ENCODE measurements at places on chromosomes 3 and 15. TPM values are rescaled to one million over a fixed set of nuclear protein-coding genes. Genes with fewer than 3 reads are reported as not detected.

- peak; percentile 26 for DNase-seq
- peak overlapping the region; percentile 98 for H3K27ac ChIP-seq
- no peaks in the 10 kb centered on the region for H3K36me3 ChIP-seq
- no peaks in the 10 kb centered on the region for H3K27me3 ChIP-seq
- H3K4me3 ChIP-seq, result peak overlapping the region; percentile 89
Measured at GRCh38 chr3:12662593-12663400, 1.1 kb downstream of the RAF1 start.

Gene IP6K1
- total RNA-seq, result 46.3 TPM

Gene UBAP1L
- total RNA-seq, result 5.8 TPM

- no peak overlapping the region for H3K4me3 ChIP-seq
- no peaks in the 10 kb centered on the region for H3K27me3 ChIP-seq
- H3K27ac ChIP-seq, result no peak overlapping the region
Measured at GRCh38 chr15:31552482-31553099, 226.0 kb downstream of the KLF13 start.

GRCh38 chr15:35533130-35534110, 12.5 kb downstream of the DPH6 start:
- H3K27ac ChIP-seq, result no peak overlapping the region
- H3K4me3 ChIP-seq, result no peak overlapping the region
- peaks cover 16% of the 10 kb centered on the region for H3K36me3 ChIP-seq

DNA sequence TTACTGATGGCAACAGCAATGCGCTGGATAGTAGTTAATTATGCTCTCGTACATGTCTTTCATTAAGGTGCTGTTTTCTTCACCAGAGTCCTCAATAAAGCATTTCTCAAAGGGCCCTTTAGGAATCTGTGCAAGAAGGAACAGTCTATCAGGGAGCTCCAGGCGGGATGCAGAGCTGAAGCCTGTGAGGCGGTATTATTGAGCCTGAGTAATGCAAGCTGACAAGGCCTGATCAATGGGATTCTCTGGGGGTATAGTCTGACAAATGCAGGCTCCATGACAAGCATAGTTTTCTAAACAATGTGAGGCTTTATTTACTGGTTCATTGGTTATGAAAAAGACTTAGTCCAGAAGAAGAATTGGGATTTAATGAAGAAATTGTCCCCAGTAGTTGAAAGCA, 530.9 kb upstream of the CBLB start:
- H3K4me1 ChIP-seq, result peaks cover 17% of the 10 kb centered on the region
- no peak overlapping the region for H3K4me3 ChIP-seq
- DNase-seq, result no peak
- H3K27ac ChIP-seq, result no peak overlapping the region

- DNase-seq, result no peak
- no peaks in the 10 kb centered on the region for H3K27me3 ChIP-seq
- H3K36me3 ChIP-seq, result no peaks in the 10 kb centered on the region
- H3K27ac ChIP-seq, result no peak overlapping the region
Measured at GRCh38 chr15:31031471-31032067, 40.1 kb upstream of the MTMR10 start.

- no peaks in the 10 kb centered on the region for H3K27me3 ChIP-seq
- H3K27ac ChIP-seq, result no peak overlapping the region
- no peaks in the 10 kb centered on the region for H3K36me3 ChIP-seq
Measured at GRCh38 chr15:27399241-27399640, 428.3 kb downstream of the GABRG3 start.

- peaks cover 4% of the 10 kb centered on the region for H3K4me1 ChIP-seq
- H3K36me3 ChIP-seq, result no peaks in the 10 kb centered on the region
- H3K27ac ChIP-seq, result peak overlapping the region; percentile 49
- peak; percentile 42 for DNase-seq
- H3K4me3 ChIP-seq, result peak overlapping the region; percentile 65
Measured at GRCh38 chr3:12992629-12993516, 80.4 kb downstream of the IQSEC1 start.

DNA sequence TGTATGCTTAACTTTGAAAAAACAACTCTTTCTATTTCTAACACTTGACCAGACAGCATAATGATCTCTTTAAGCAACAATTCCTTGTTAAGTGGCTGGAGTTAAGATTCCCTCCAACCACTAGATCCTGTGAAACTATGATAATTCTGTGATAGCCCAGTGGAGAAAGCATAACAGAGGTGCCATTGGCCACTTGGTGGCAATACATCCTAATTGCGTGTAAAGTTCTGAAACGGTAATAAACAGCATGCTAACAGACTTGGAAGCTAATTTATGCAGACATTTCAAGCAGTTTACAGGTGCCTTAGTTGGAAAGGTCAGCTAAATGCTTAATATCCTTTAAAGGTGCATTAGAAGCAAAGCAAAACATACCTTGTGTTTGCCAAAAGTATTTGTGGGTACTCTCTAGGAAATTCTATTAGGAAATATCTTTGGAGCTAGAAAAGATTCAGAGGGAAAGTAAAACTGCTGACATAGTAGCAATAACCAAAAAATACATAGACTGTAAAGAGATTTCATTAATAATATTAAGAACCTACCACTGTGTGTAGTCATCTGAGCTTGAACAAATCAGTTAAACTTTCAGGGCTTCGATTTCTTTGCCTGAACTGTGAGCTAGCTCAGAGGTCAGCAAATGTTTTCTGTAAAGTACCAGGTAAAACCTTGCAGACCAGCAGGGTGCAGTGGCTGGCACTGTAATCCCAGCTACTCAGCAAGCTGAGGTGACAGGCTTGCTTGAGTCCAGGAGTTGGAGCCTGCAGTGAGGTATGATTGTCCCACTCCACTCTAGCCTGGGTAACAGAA, 19.0 kb upstream of the CSTA start:
- no peaks in the 10 kb centered on the region for H3K36me3 ChIP-seq
- no peak overlapping the region for H3K27ac ChIP-seq
- peaks cover 3% of the 10 kb centered on the region for H3K27me3 ChIP-seq
- peaks cover 17% of the 10 kb centered on the region for H3K4me1 ChIP-seq
- H3K4me3 ChIP-seq, result no peak overlapping the region

DNA sequence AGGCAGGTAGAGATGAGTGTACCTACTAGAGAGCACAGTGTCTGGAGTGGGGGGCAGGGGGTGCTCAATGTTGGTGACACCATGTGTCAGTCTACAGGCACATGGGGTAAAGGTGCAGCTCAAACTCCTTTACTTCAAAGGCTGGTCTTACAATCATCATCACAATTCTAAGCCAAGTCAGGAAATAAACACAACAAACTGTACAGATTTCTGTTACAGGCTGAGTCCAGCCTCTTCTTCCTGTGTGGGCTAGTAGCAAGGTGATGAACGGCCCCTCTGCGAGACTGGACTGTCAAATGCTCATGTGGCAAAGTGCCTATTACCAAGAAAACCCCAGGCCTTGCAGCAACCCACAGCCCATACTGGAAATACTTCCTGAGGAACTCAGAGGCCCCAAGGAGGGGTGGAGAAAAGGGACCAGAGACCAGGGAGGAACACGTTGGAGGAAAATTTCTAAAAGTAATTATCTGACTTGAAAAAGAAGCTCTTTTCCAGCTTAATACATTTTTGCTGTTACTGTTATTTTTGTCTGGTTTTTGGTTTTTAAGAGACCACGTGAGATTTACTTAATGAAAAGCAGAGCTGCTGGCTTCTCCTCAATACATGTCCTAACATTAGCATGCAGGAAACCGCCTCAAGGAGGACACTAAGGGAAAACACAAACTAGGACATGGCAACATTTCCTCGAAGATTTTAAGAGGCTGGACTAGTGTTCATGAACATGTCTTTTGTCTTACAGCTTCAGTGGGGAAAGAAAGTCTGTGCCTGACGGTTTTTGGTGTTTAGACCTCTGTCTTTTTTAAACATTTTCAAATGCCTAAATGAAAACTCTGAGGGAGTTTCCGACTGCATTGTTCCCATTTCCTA, 29.5 kb downstream of the TBC1D2B start:
- no peak overlapping the region for H3K27ac ChIP-seq
- no peaks in the 10 kb centered on the region for H3K36me3 ChIP-seq
- no peak for DNase-seq

Gene LRIG1
- total RNA-seq, result 32.4 TPM

Gene PLSCR2
- total RNA-seq, result 0.44 TPM

GRCh38 chr15:100758555-100758954, 121.1 kb upstream of the ALDH1A3 start:
- peaks cover 1% of the 10 kb centered on the region for H3K36me3 ChIP-seq
- H3K27ac ChIP-seq, result no peak overlapping the region
- no peak overlapping the region for H3K4me3 ChIP-seq
- H3K27me3 ChIP-seq, result peaks cover 21% of the 10 kb centered on the region
- H3K4me1 ChIP-seq, result peaks cover 17% of the 10 kb centered on the region

GRCh38 chr3:74789111-74789510, 174.7 kb upstream of the CNTN3 start:
- peaks cover 7% of the 10 kb centered on the region for H3K4me1 ChIP-seq
- H3K4me3 ChIP-seq, result no peak overlapping the region
- no peaks in the 10 kb centered on the region for H3K36me3 ChIP-seq
- no peak overlapping the region for H3K27ac ChIP-seq
- DNase-seq, result no peak
- H3K27me3 ChIP-seq, result no peaks in the 10 kb centered on the region

GRCh38 chr3:58205981-58206380, 4.8 kb downstream of the DNASE1L3 start:
- no peak overlapping the region for H3K4me3 ChIP-seq
- H3K4me1 ChIP-seq, result peaks cover 4% of the 10 kb centered on the region
- H3K27me3 ChIP-seq, result peaks cover 4% of the 10 kb centered on the region
- H3K36me3 ChIP-seq, result no peaks in the 10 kb centered on the region
- DNase-seq, result no peak

Gene HGD
- total RNA-seq, result 11.9 TPM

DNA sequence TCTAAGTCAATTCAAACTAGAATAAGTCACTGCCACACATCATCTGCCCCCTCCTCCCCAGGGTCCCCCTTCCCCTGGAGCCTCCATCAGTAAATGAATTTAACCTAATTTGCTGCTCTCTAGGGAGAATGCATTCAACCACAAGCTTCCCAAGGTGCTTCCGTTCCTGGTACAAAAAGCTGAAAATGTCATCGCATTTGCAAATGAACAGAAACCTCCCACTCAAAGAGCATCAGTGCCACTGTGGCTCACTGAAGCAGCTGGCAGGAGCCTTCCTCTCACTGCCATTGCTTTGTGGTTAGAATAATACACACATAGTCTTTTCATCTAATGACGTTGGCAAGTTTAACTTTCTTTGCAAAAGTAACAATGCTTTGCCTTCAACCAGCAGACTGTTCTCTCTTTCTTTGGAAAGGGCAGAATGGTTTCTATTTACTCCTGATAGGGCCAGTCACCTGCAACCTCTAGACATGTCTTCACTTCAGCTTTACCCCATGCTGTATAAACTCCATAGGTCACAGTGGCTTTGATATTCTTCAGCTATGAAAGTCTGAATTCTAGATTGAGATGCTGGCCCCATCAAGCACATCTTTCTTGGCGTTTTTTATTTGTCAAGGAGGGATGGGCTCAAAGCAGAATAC, 238.1 kb downstream of the CPNE4 start:
- DNase-seq, result no peak
- no peaks in the 10 kb centered on the region for H3K36me3 ChIP-seq
- no peak overlapping the region for H3K4me3 ChIP-seq
- H3K4me1 ChIP-seq, result peaks cover 7% of the 10 kb centered on the region

Gene XPC
- 43.0 TPM for total RNA-seq

Gene SH3GL3
- 1.2 TPM for total RNA-seq

DNA sequence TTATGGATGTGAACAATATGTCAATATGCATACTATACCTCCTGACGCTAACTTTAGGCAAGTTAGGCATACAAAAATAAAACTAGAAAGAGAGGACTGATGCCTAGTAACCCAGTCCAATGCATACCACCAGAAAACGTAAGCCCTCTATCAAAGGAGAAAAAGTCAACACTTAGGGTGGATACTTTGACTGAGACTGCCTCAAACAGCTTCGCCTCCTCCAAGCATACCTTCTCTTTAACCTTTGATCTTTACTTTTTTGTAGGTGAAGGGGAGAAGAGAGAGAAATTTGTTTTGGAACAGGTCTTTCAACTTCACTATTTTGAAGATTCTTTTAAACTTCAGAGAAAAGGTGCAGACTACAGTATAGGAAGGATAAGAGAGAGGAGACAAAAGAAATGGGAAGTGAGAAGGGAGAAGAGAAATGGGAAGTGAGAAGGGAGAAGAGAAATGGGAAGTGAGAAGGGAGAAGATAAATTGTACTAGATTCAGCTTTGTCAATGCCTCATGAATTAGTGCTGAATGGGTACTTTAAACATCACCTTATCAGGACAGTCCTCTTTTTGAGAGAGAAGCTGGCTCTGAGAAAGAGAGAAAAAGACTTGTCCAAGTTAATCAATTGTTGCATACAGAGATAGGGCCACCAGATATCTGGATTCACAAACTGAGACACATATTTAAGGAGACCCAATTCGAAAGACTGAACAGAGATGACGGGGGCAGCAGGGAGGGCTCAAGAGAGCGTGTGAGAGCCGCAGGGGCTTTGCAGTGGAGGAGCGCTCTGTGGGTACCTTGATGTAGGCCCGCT, 1.0 kb downstream of the P3H2 start:
- peak overlapping the region; percentile 82 for H3K27ac ChIP-seq
- peaks cover 18% of the 10 kb centered on the region for H3K4me1 ChIP-seq
- H3K36me3 ChIP-seq, result no peaks in the 10 kb centered on the region
- H3K27me3 ChIP-seq, result peaks cover 40% of the 10 kb centered on the region
- DNase-seq, result no peak
- H3K4me3 ChIP-seq, result peak overlapping the region; percentile 72

- no peak overlapping the region for H3K27ac ChIP-seq
- H3K4me1 ChIP-seq, result no peaks in the 10 kb centered on the region
- H3K36me3 ChIP-seq, result peaks cover 6% of the 10 kb centered on the region
- no peak overlapping the region for H3K4me3 ChIP-seq
- H3K27me3 ChIP-seq, result no peaks in the 10 kb centered on the region
Measured at GRCh38 chr15:49331951-49332350, 91.1 kb upstream of the FGF7 start.

Gene LMOD3
- not detected for total RNA-seq

DNA sequence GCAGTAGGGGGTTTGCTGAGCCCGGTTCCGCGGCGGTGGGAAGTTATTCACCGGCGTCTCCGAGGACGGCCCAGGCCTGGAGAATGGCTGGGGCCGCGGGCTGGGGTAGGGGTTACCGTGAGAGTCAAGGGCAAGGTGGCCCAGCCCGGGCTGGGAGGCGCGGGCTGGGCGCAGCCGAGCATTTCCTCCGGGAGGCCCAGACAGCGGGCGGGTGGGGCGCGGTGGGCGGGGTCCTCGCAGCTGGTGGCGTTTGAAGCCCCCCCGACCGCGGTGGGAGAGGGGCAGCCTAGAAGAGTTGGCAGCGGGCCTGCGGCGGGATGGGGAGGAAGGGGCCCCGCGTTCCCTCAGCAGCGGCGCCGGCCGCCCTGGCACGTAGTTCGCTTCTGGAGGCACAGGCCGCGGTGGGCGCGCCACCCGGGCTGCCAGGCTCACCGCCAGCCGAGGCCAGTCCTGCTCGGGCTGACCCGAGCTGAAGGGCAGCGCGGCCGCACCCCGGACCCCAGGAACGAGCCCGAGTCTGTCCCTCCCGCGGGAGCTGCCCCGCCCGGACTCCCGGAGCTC, 960 bp upstream of the KLF13 start:
- H3K4me1 ChIP-seq, result peaks cover 19% of the 10 kb centered on the region
- peak overlapping the region; percentile 96 for H3K27ac ChIP-seq
- H3K36me3 ChIP-seq, result no peaks in the 10 kb centered on the region

Gene FANCD2OS
- total RNA-seq, result not detected

- DNase-seq, result no peak
- H3K4me3 ChIP-seq, result no peak overlapping the region
- no peak overlapping the region for H3K27ac ChIP-seq
- H3K4me1 ChIP-seq, result peaks cover 27% of the 10 kb centered on the region
- H3K36me3 ChIP-seq, result no peaks in the 10 kb centered on the region
Measured at GRCh38 chr15:73046073-73046472, 6.2 kb upstream of the NEO1 start.

All from progenitor cell of endocrine pancreas (in vitro differentiated cells).